Activated CD8-positive, alpha-beta T cell treated with anti-CD3 and anti-CD28 coated beads for 36 hours (primary cell): ENCODE measurements at places on chromosomes 1 and 21. TPM values are rescaled to one million over a fixed set of nuclear protein-coding genes. Genes with fewer than 3 reads are reported as not detected.

ASPM gene
- total RNA-seq, result 37.3 TPM

- DNase-seq, result no peak
- H3K4me1 ChIP-seq, result peaks cover under 1% of the 10 kb centered on the region
- H3K36me3 ChIP-seq, result no peaks in the 10 kb centered on the region
- H3K4me3 ChIP-seq, result no peak overlapping the region
- no peaks in the 10 kb centered on the region for H3K27me3 ChIP-seq
Measured at GRCh38 chr1:151854658-151855057, 1.1 kb upstream of the THEM5 start.

A3GALT2 gene
- total RNA-seq, result not detected

GRCh38 chr1:211345719-211346118, 19.1 kb downstream of the TRAF5 start:
- no peak overlapping the region for H3K4me3 ChIP-seq
- peaks cover 83% of the 10 kb centered on the region for H3K4me1 ChIP-seq
- H3K27ac ChIP-seq, result no peak overlapping the region
- no peak for DNase-seq
- H3K36me3 ChIP-seq, result peaks cover 33% of the 10 kb centered on the region
- H3K27me3 ChIP-seq, result no peaks in the 10 kb centered on the region

TNFRSF18 gene
- total RNA-seq, result 126 TPM

DNA sequence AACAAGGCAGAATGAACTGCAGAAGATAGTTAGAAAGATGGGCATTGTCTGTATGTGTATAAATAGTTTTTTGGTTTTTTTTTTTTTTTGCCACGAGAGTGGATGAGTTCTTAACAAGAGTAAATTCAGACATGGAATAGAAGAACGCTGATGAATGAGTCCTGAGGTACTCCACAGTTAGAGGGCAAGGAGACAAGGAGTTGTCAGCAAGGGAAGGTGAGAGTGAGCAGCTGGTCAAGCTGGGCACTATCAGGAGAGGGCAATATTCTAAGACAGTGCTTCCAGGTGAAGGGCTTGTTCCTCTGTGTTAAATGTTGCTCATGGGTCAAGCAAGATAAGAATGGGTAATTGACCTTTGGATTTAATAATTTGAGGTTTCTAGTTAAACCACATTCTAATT, 138.6 kb upstream of the FAM78B start:
- H3K27me3 ChIP-seq, result peaks cover under 1% of the 10 kb centered on the region
- H3K36me3 ChIP-seq, result no peaks in the 10 kb centered on the region
- H3K27ac ChIP-seq, result no peak overlapping the region
- DNase-seq, result no peak

LCE4A gene
- not detected for total RNA-seq

GRCh38 chr1:60958001-60958400, 124.4 kb upstream of the NFIA start:
- H3K4me1 ChIP-seq, result no peaks in the 10 kb centered on the region
- DNase-seq, result no peak
- no peak overlapping the region for H3K4me3 ChIP-seq
- no peaks in the 10 kb centered on the region for H3K36me3 ChIP-seq

COL9A2 gene
- total RNA-seq, result 5.4 TPM

GRCh38 chr21:31265366-31266013, 78.6 kb downstream of the TIAM1 start:
- DNase-seq, result peak; percentile 22
- peaks cover 33% of the 10 kb centered on the region for H3K4me1 ChIP-seq
- H3K4me3 ChIP-seq, result peak overlapping the region; percentile 25
- peaks cover 8% of the 10 kb centered on the region for H3K36me3 ChIP-seq
- no peaks in the 10 kb centered on the region for H3K27me3 ChIP-seq

OR2T2 gene
- not detected for total RNA-seq

DNA sequence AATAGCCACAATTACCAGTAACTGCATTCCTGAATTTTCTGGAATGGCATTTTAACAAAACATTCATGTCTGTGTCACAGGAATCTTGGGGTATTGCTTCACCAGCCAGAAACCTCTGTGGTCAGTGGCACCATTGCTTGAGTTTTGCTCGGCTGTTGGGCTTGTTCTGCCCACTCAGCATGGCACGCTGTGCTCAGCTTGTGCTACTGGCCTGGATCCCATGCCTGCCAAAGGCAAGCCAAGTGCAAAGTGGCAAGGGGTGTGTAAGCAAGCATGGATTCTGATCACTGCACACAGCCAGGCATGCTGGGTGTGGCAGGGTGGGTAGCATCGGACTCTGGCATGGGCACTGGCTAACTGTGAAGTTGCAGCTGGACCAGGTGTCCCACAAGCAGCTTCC, 1150.9 kb downstream of the MRPL39 start:
- no peak overlapping the region for H3K27ac ChIP-seq
- no peak for DNase-seq
- H3K4me3 ChIP-seq, result no peak overlapping the region
- no peaks in the 10 kb centered on the region for H3K27me3 ChIP-seq

PPT1 gene
- total RNA-seq, result 60.6 TPM

DNA sequence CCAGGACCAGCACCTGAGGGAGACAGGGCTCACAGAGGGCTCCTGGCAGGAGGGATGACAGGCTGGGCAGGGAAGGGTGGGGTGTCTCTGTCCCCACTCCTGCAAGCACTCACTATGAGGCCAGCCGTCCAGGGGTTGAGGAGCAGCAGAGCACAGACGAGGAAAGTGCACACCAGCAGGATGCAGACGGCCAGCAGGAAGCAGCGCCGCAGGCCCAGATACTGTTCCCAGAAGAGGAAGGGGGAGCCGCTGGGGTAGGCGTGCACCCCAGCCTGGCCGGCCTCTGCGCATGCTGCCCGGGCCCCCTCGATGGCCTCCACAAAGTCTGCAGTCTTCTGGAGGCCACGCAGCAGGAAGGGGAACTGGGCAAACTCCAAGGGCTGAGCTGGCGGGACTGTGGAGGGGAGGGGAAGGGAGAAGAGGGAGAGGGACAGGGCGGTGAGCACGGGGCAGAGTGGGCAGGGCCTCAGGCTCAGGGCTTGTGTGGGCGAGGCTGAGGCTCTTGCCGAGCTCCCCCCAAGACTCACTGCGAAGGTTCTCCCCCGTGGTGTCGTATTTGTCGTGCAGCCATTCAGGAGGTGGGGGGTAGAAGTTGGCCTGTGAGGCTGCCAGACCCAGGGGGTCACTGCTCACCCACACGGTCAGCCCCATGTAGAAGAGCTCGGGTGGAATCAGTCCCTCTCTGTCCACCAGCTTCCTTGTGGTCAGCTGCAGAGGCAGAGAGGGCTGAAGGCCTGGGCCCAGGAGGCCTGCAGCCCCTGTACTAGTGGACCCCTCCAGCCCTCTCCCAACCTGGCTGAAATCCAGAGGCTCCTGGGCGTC, 16.5 kb downstream of the PTCH2 start:
- no peak for DNase-seq
- H3K36me3 ChIP-seq, result no peaks in the 10 kb centered on the region
- H3K4me3 ChIP-seq, result no peak overlapping the region
- H3K27ac ChIP-seq, result no peak overlapping the region
- H3K4me1 ChIP-seq, result peaks cover 2% of the 10 kb centered on the region

- DNase-seq, result no peak
- peak overlapping the region; percentile 58 for H3K27ac ChIP-seq
- H3K4me1 ChIP-seq, result peaks cover 80% of the 10 kb centered on the region
- peaks cover 61% of the 10 kb centered on the region for H3K36me3 ChIP-seq
- no peaks in the 10 kb centered on the region for H3K27me3 ChIP-seq
- H3K4me3 ChIP-seq, result no peak overlapping the region
Measured at GRCh38 chr1:100360790-100361510, 8.6 kb downstream of the CDC14A start.

S100A7 gene
- not detected for total RNA-seq

DNA sequence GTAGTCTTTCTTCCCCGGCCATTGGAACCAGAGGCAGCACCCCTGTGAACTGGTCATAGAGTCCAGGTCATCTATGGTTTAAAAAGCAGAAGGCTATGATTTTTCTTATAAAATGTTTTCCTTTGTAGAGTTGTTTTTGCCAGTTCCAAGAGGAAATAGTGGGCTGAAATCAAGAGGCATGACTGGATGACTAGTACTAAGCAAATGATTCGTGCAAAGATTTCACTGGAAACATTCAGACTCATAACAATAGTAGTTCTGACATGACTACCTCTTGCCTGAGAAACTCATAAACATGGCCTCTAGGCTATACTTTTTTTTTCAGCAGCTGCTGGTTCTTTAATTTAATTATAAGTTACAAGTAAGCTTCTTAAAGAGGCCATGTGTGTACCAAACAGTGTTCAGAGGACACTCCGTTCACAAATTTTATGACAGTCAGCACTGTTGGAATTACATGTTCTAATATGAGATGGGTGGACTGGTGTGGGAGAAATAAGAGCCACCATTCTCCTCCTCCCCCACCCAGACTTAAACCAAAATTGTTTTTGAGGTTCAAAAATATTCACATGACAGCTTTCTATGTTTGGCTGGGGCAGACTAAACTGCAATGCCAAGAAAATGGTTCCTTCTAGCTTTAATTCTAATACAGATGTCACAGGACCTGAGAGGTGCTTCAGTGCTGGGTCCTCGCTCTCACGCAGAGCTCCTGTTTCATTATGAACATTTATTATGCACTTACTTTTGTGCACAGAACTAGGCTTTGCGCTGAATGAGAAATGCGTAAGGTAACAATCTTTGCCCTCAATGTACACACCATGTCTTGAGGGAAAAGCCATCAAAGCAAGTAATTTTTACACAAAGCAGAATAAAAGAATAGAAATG, 147.5 kb downstream of the ZC3H11B start:
- no peaks in the 10 kb centered on the region for H3K36me3 ChIP-seq
- no peak overlapping the region for H3K4me3 ChIP-seq
- H3K27ac ChIP-seq, result no peak overlapping the region
- H3K27me3 ChIP-seq, result peaks cover 6% of the 10 kb centered on the region
- DNase-seq, result no peak

- no peaks in the 10 kb centered on the region for H3K4me1 ChIP-seq
- H3K27ac ChIP-seq, result no peak overlapping the region
- peaks cover 29% of the 10 kb centered on the region for H3K27me3 ChIP-seq
- no peak overlapping the region for H3K4me3 ChIP-seq
- DNase-seq, result no peak
Measured at GRCh38 chr21:41504030-41504429, 3.9 kb downstream of the TMPRSS2 start.

DNTTIP2 gene
- 81.7 TPM for total RNA-seq

GRCh38 chr1:182978151-182978853, 25.3 kb upstream of the SHCBP1L start:
- H3K27ac ChIP-seq, result no peak overlapping the region
- DNase-seq, result no peak
- H3K36me3 ChIP-seq, result no peaks in the 10 kb centered on the region
- H3K4me1 ChIP-seq, result no peaks in the 10 kb centered on the region
- H3K27me3 ChIP-seq, result peaks cover 10% of the 10 kb centered on the region

GRCh38 chr1:237910834-237911233, 20.1 kb upstream of the ZP4 start:
- no peaks in the 10 kb centered on the region for H3K4me1 ChIP-seq
- no peak overlapping the region for H3K4me3 ChIP-seq
- DNase-seq, result no peak
- no peaks in the 10 kb centered on the region for H3K27me3 ChIP-seq
- no peaks in the 10 kb centered on the region for H3K36me3 ChIP-seq

GRCh38 chr1:177960939-177961622, 8.8 kb downstream of the SEC16B start:
- H3K4me1 ChIP-seq, result no peaks in the 10 kb centered on the region
- no peaks in the 10 kb centered on the region for H3K36me3 ChIP-seq
- DNase-seq, result no peak
- no peak overlapping the region for H3K4me3 ChIP-seq

IVL gene
- total RNA-seq, result not detected

PGBD5 gene
- not detected for total RNA-seq

DNA sequence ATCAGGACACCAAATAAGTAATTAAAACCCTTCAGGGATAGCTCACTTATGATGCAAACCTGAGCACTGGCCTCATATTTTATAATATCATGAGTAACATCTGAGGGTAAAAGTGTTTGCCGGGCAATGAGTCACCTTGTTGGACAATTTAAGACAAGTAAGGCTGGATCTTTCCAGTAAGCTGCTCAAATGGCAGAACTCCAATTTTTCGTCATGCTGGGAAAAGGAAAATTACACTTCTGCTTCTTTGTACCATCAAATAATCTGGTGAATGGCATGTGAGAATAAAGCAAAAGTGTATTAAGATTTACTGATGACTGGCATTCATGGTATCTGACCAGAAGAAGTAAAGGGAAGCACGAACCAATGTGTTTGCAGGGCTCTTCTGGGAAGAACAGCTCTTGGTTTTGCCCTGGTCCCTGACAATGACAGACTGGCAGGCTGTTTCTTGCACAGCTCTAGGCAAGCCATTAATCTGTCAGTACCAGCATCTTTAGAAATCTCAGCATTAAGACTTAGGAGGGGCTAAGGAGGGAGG, 392.2 kb downstream of the VAV3 start:
- no peak overlapping the region for H3K27ac ChIP-seq
- no peaks in the 10 kb centered on the region for H3K27me3 ChIP-seq
- H3K4me3 ChIP-seq, result no peak overlapping the region
- H3K36me3 ChIP-seq, result peaks cover 10% of the 10 kb centered on the region
- no peaks in the 10 kb centered on the region for H3K4me1 ChIP-seq
- DNase-seq, result no peak

PLD5 gene
- not detected for total RNA-seq

DNA sequence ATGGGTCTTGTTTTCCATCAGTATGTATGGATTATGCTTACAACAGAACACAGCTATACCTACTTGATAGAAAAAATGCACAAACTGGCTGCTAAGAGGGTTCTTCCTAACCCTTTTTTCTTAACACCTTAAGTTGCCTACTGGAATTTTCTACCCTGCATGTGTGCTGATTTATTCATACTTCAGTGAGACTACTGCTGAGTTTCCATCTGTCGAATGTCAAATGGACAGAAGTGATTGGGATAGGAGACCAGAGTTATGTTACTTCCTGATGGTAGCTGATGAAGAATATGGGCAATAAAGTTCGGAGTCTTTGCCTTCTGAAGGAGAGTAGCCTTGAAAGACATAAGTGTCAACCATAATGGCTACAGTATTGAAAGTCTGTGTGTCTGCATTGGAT, 6.5 kb upstream of the DNM3 start:
- H3K36me3 ChIP-seq, result no peaks in the 10 kb centered on the region
- H3K4me1 ChIP-seq, result no peaks in the 10 kb centered on the region
- H3K4me3 ChIP-seq, result no peak overlapping the region
- no peak overlapping the region for H3K27ac ChIP-seq
- no peak for DNase-seq

DAB1 gene
- not detected for total RNA-seq

- no peaks in the 10 kb centered on the region for H3K36me3 ChIP-seq
- H3K27ac ChIP-seq, result no peak overlapping the region
- no peaks in the 10 kb centered on the region for H3K4me1 ChIP-seq
Measured at GRCh38 chr1:94326329-94326728, 88.9 kb upstream of the ARHGAP29 start.
